ENCODE measurements at places on chromosomes 2 and 18.

DNA sequence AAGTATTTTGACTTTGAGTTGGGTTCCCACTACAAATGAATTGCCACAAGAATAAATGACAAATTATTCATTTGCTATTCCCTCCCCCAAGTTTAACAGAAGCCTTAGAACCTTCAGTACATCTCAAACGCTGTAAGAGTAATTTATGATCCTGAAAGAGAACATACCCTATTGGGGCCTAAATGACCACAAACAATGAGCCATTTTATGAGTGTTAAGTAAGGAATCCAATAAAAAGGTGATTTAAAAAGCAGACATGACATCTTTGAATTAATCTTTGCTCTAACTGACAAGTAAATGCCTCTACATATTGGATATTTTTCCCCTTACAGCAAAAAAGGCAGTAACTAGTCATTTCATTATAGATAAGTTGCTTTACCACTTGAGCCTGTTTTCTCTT lies 136.9 kb downstream of the NRXN1 start:
- DNase-seq = no peak

- no peak for DNase-seq
These were observed 263.2 kb upstream of the RASGRP3 start for GRCh38 chr2:33213244-33213643.

GRCh38 chr2:77228391-77228790 lies 293.8 kb downstream of the LRRTM4 start:
- DNase-seq = no peak

DNA sequence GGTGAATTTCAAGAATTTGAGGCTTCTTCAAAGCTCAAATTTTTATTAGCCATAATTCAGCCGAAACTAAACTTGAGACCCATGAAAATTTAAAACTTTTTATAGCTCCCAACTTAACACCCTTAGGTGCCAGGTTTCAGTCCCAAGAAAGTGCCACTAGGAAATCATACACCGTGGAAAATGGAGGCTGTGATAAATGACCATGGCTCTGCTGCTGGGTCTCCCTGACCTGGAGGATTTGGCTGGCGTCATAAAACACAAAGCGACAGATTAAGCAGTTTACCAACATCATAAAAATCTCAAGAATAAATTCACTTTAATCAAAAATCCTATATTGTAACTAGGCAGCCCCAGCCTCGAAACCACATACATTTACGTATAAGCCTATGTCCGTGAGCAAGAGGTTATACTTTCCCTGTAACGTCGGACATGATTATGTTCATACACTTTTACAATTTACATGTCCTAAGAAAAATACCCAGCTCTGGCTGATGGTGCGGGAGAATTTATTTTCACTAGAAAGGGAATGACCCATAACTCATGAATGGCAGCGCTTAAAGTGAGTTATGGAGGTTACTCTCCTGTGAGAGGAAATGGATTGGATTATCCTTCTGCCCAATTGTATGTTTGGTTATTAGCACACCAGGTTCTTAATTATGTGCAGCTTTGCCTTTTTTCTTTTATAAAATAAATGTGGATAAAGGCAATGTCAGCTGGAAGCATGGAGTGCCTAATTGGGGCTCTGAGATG lies 329.4 kb downstream of the AGPS start:
- no peak for DNase-seq

DNA sequence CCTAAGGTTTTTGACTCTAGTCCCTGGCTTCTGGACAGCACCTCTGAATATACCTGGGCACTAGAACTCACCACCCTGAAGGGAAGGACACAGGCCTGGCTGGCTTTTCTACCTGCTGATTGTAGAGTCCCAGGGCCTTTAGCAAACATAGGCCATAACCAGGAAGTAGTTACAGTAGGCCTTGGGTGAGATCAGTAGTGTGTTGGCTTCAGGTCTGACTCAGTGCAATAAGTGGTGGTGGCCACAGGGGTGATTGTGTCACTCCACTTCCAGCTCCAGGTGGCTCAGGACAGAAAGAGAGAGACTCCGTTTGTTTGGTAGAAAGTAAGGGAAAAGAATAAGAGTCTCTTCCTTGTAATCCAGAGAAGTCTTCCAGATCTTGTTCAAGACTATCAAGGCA lies 101.7 kb upstream of the LGALSL start:
- DNase-seq = no peak
